ENCODE measurements at places on chromosomes 5 and 9. TPM values are rescaled to one million over a fixed set of nuclear protein-coding genes. Genes with fewer than 3 reads are reported as not detected.

DNA sequence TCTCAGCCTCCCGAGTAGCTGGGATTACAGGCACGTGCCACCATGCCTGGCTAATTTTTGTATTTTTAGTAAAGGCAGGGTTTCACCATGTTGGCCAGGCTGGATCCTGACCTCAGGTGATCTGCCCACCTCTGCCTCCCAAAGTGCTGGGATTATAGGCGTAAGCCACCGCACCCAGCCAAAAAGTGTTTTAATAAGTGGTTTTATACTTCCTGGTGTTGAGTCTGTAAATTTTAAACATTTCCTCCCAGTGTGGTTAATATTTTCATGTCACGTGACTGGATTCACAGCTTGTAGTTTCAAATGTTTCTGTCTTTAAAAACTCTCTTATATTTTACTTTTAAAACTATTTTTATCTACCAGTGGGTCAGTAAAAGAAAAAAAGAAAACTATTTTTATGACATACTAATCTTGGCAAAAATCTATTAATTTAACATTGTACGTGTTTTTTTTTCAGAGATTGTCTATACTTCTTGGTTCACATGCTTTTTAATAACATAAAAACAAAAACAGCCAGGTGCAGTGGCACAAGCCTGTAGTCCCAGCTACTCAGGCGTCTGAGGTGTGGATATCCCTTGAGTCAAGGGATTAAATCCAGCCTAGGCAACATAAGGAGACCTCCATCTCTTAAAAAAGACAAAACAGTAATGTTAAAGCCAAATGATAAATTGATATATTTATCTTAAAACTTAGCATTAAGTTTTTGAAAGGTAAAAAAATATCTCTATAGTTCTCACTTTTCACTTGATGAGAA lies 117.1 kb downstream of the DMXL1 start:
- H3K27me3 ChIP-seq, result no peaks in the 10 kb centered on the region
- H3K36me3 ChIP-seq, result peaks cover 2% of the 10 kb centered on the region
- H3K27ac ChIP-seq, result no peak overlapping the region
- H3K4me3 ChIP-seq, result no peak overlapping the region
- DNase-seq, result no peak

DNA sequence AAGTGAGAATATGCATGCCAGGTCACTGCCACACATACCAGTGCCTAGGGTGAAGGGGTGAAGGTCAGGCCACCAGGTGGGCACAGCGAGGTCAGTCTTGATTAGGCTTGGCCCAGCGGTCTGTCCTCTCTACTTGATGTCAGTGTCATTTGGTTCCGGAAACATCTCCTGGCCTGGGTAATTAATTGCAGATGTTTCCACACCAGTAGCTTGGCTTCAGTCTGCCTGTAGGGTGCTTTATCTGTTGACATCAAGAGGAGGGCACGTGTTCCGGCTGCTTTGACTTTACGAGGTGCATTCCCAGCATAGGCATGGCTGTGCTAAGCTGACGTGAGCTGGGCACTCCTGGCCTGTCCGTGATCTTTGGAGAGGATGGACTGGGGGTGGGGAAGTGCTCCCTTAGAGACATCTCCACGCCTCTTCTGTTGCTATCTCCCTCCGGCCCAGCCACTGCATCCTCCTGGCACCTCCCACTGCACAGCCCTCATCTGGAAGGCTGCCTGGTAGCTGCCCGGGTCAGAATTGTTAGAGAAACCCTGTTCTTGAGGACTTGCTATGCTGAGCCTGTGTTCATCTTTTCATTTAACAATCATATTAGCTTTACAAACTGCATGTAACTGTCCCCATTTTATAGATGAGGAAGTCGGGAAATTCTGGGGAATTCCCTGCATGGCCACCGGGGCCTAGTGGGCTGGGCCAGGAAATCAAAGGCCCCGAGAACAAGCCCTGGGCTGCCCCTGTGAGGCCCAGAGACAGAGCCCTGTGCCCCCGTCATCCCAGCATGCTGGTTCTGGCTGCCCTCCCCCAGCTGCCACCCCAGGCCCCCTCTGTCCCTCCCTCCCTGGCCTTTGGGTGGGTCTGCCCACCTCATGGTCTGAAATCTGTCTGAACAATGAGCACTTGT lies 29.1 kb downstream of the JADE2 start:
- DNase-seq, result peak; percentile 60
- peaks cover 30% of the 10 kb centered on the region for H3K4me1 ChIP-seq
- H3K36me3 ChIP-seq, result peaks cover 23% of the 10 kb centered on the region
- no peaks in the 10 kb centered on the region for H3K27me3 ChIP-seq
- peak overlapping the region; percentile 63 for H3K27ac ChIP-seq
- no peak overlapping the region for H3K4me3 ChIP-seq

GRCh38 chr9:79382044-79382443 lies 189.7 kb upstream of the TLE4 start:
- H3K4me1 ChIP-seq, result no peaks in the 10 kb centered on the region
- no peaks in the 10 kb centered on the region for H3K27me3 ChIP-seq
- no peak for DNase-seq
- no peak overlapping the region for H3K4me3 ChIP-seq

DNA sequence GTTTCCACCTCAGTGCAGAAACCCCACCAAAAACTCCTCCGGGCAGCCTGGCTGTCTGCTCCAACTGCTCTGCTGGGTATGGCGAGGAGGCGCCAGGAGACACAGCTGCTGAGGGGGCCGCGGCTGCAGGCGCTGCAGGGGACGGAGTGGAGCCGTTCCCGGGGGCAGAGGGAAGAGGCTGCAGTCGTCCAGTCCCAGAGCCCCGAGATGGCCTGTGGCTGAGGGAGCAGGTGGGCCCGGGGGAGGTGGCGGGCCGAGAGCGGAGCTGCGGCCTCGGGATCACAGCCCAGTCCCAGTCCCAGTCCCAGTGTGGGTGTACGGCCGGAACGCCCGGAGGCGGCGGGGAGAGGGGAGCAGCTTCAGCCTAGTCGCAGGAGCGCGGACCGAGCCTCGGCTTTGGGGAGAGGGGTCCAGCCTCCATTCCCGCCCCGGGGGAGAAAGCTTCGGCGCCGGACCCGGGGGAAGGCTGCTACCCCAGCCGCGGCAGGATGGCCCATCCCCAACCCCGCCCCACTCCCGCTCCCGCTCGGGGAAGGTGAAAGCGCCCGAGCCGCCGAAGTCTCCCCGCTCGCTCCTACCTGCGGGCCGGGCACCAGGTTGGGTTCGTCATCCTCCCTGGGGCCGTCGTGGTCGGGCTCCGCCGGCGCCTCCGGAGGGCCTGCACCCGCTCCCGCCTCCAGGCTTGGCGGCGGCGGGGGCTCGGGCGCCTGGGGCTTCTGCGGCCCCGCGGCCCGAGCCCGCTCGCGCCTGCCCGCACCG lies 513 bp downstream of the FAM193B start:
- H3K27ac ChIP-seq, result peak overlapping the region; percentile 85
- peaks cover 45% of the 10 kb centered on the region for H3K4me1 ChIP-seq
- DNase-seq, result peak; percentile 74

DNA sequence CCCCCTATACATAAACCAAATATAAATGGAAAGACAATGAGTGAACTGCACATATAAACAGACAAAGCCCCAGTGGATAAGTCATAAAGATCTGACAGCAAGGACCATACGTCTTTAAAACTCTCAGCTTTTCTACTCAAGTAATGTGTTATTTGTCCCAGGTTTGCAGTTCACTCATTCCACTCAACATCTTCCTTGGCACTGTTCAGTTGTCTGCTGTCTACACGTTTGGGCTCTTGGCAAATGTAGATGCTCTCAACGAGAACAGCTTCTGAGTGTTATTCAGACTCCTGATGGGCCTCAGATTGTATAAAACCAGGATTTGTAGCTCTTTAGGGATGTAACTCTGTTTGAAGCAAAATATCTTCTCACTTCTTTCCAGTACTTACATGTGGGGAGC lies 198.2 kb upstream of the SEMA6A start:
- H3K27me3 ChIP-seq, result no peaks in the 10 kb centered on the region
- H3K4me3 ChIP-seq, result no peak overlapping the region
- DNase-seq, result no peak
- H3K4me1 ChIP-seq, result no peaks in the 10 kb centered on the region
- no peak overlapping the region for H3K27ac ChIP-seq

DNA sequence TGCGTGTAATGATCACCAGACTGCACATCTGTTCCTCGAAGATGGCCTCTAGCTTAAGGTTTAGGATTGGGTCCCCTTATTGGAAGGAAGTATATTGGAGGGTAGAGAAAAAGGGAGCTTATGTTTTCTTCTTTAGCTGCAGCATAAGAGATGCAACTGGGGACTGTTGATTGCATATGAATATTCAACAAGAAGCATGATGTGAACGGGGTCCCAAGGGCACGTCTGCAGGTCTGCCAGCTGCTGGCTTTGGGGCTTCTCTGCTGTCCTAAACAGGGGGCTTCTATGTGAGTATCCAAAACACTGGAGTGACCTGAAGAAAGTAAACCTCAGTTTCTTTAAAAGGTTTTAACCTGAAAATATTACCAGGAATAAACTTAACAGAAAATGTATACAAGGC lies 3.6 kb upstream of the BNIP1 start:
- H3K4me3 ChIP-seq, result no peak overlapping the region
- no peak for DNase-seq
- H3K27ac ChIP-seq, result no peak overlapping the region
- H3K36me3 ChIP-seq, result peaks cover 4% of the 10 kb centered on the region
- no peaks in the 10 kb centered on the region for H3K27me3 ChIP-seq
- H3K4me1 ChIP-seq, result no peaks in the 10 kb centered on the region

- no peak for DNase-seq
- H3K27ac ChIP-seq, result no peak overlapping the region
- H3K27me3 ChIP-seq, result no peaks in the 10 kb centered on the region
- no peaks in the 10 kb centered on the region for H3K4me1 ChIP-seq
Observed at GRCh38 chr5:113969901-113970300, 392.0 kb upstream of the KCNN2 start.

GRCh38 chr5:150026682-150027172 lies 26.2 kb downstream of the HMGXB3 start:
- no peaks in the 10 kb centered on the region for H3K27me3 ChIP-seq
- no peak for DNase-seq
- H3K36me3 ChIP-seq, result peaks cover 96% of the 10 kb centered on the region
- peaks cover 23% of the 10 kb centered on the region for H3K4me1 ChIP-seq
- no peak overlapping the region for H3K27ac ChIP-seq

- H3K36me3 ChIP-seq, result no peaks in the 10 kb centered on the region
- peak; percentile 81 for DNase-seq
- peaks cover 13% of the 10 kb centered on the region for H3K4me1 ChIP-seq
Observed at GRCh38 chr5:114055318-114056184, 306.3 kb upstream of the KCNN2 start.

DNA sequence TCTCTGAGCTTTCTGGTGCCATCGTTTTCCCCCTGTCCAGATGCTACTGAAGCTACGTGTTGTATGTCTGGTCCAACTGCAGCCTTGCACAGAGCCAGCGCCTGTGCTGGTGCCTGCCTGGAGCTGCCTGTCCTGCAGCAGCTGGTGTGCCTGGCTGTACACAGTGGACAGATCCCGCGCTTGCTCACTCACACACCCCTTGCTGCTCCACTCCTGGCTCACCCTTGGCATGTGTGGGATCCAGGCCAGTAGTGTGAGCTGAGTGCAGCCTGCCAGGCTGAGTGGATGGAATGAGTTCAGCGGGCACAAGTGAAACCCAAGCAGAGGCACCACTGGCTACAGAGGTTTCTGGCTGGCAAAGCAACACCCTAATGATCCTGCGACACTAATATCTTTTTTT lies 40.4 kb downstream of the FER start:
- H3K4me1 ChIP-seq, result peaks cover 6% of the 10 kb centered on the region
- DNase-seq, result peak; percentile 43
- no peaks in the 10 kb centered on the region for H3K27me3 ChIP-seq
- H3K4me3 ChIP-seq, result peak overlapping the region; percentile 13
- H3K27ac ChIP-seq, result no peak overlapping the region

DNA sequence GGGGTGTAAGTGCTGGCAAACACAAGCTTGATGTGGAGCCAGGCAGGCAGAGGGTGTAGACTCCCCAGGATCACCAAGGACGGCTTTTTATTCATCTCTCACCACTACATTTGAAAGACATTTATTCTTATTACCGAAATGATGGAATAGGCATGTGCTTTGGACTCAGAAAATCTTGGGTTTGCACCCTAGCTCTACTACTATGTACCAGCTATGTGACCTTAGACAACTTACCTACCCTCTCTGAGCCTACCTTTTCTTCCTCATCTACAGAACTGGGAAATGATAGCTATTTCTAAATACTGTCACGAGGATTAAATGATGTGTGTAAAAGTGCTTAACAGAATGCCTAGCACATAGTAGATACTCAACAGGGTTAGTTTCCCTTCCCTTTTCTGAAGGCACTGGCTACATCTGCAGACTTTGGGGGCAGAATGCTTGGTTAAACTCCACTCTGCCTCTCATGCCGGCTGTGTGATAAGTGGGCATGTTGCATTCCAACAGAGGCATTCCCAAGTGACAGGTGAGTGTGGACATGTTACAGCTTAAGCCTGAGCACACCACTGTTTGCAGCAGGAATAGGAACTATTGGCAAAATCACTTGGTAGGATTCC lies 94.8 kb downstream of the SLC1A3 start:
- no peaks in the 10 kb centered on the region for H3K4me1 ChIP-seq
- no peak overlapping the region for H3K4me3 ChIP-seq
- no peak for DNase-seq
- H3K27me3 ChIP-seq, result no peaks in the 10 kb centered on the region

- H3K4me3 ChIP-seq, result no peak overlapping the region
- no peak for DNase-seq
- no peak overlapping the region for H3K27ac ChIP-seq
- H3K4me1 ChIP-seq, result peaks cover 23% of the 10 kb centered on the region
- H3K27me3 ChIP-seq, result no peaks in the 10 kb centered on the region
Observed at GRCh38 chr9:123863164-123863855, 66.6 kb downstream of the DENND1A start.

DNA sequence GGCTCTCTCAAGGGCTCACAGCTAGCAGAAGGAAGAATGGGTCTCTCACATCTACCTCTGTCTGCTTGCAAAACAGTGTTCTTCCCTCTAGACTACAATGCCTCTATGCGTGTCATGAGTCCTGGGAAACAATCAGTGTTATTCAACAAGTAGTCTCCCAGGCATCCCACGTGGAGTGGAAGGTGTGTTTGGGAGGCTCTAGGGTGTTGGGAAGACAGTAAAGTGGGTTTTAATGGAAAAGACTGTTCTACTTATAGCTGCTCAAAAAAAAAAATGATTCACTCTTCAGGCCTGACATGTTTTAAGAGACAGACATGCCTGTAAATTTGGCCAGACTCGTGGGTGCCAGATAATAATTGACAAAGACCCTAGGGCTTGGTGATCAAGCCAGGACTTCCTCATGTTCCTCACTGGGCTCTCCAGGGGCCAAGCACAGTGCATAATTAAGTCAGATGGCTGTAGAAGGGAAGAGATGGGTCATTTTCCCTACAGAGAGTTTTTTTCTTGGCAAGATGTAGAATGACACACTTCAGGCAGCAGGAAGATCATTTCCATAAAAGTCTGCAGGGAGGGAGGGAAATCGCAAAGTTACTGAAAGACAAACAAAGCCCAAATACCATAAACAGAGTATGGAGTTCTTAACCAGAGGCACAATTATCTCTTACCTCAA lies 246.4 kb downstream of the ACTL7B start:
- no peaks in the 10 kb centered on the region for H3K36me3 ChIP-seq
- no peak overlapping the region for H3K27ac ChIP-seq
- no peaks in the 10 kb centered on the region for H3K4me1 ChIP-seq
- no peak overlapping the region for H3K4me3 ChIP-seq
- DNase-seq, result no peak
- no peaks in the 10 kb centered on the region for H3K27me3 ChIP-seq

- H3K4me3 ChIP-seq, result no peak overlapping the region
- DNase-seq, result no peak
- peaks cover 40% of the 10 kb centered on the region for H3K4me1 ChIP-seq
- no peaks in the 10 kb centered on the region for H3K27me3 ChIP-seq
- H3K27ac ChIP-seq, result no peak overlapping the region
Observed at GRCh38 chr5:142780871-142781270, 10.7 kb downstream of the ARHGAP26 start.

The FBXO4 gene
- total RNA-seq, result 3.2 TPM

The PDE6A gene
- 0.05 TPM for total RNA-seq

The POC5 gene
- 3.6 TPM for total RNA-seq

The CFAP90 gene
- total RNA-seq, result not detected

The TEX10 gene
- 14.9 TPM for total RNA-seq

The PRRX2 gene
- 0.49 TPM for total RNA-seq

The SLC25A2 gene
- total RNA-seq, result not detected

The DCP2 gene
- 41.7 TPM for total RNA-seq

The PTPN3 gene
- total RNA-seq, result 8.8 TPM
